HTR-8/SVneo (cell line): ENCODE measurements at places on chromosomes 5 and 9.

DNA sequence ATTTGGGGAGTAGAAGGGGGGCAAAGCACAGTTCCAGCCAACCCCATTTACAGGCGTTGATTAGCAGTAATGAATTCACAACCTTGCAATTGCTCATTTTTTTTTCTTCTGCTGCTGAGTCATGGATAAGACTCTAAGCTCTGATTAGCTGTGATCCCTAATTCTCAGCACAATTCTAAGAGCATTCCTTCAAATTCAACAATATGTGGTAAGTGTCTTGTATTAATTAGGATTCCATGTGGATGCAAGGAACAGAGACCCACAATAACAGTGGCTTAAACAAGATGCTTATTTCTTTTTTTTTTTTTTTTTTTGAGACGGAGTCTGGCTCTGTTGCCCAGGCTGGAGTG, 133.4 kb downstream of the PALM2AKAP2 start:
- no peak for DNase-seq

- peak; percentile 62 for DNase-seq
Observed at GRCh38 chr9:96383165-96383942, at the start of gene SLC35D2. Gene SLC35D2 (minus strand): TSS chr9:96383711. CDS start chr9:96383634, 77 bp downstream.

- peak; percentile 12 for DNase-seq
Observed at GRCh38 chr5:151318850-151319732, 15.5 kb upstream of the SLC36A3 start.

DNA sequence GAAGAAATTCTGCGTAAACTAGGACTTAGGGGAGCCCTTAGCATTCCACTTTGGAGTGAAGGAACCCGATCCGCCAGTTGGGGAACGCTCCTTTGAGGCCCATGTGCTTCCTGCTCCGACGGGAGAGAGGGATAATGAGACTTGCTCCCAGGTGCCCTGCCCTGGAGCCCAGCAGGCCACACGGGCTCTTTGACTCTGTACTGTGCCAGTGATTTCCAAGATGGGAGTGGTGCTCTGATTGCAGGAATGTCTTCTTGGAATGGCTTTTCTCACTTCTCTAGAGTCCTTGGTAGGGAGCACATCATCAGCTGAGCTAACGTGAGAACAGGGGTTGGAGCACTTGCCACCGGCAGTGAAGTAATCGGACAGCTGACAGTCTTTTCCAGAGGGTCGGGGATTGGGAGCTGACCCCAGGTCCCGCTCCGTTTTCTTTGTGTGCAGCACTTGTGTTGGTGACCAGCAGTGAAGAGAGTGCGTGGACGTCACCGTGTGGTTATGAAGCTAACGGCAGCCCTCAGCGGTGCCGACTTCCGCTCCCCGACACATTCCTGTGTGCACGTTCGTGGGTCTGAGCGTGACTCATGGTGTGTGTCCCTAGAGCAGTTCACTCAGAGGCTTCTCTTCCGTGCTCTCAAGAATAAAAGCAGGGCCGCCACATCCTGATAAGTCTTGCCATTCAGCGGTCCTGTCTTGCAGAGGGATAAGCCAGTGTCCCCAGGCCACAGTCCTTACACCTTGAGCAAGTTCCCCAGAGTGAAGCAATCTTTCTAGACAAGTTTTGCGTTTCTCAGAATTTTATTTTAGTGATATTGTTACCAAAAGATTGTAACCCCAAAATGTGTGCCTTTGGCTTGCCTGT, 25.6 kb downstream of the ABL1 start:
- peak; percentile 85 for DNase-seq

DNA sequence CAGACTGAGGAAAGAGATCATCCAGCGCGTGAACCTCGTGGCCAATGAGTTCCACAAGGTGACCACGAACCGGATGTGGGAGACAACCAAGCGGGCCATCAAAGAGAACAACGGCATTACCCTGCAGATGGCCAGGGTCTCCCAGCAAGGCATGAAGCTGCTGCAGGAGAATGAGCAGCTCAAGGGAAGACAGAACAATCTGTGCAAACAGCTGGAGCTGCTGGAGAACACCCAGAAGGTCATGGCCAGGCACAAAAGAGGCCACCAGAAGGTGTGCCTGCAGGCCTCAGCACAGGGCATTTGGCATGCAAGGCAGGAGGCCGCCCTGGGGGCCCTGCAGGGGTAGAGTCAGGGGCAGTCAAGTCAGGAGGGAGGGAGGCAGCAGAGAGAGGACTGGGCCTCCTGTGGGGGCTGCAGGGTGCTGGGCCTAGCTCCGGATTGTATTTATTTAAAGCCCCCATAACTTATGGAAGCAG, 4.2 kb downstream of the PTRH1 start:
- DNase-seq: no peak

GRCh38 chr5:150487199-150488061, 20.5 kb upstream of the NDST1 start:
- no peak for DNase-seq

DNA sequence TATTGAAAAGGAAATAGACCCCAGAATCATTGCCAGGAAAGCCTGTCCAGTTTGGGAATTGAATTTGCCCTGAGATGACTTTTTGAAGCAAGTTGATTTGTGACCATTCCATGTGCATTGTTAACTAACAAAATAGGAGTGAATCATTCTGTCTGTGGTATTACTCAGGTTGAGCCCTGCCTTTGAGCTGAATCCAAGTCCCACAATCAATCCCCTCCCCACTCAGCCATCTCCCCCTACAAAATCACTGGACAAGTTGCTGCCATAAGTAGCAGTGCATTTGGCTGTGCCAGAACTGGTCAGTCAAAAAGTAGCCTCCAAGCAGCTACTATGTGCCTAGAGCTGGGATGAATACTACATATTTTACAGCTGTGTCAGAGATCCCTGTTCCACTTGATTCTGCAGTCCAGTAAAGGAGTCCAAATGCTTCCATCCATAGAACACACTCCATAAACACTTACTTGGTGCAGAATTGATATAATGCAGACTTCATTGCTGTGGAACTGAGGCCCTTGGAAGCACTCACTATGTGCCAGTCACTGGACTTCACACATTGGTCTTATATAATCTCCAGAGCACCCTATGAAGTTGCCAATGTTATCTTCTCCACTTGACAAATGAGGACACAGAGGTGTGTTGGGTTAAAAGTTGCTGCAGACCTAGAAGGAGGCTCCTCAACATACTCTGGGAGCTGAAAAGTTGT, 96.1 kb downstream of the ZNF462 start:
- DNase-seq: no peak

- DNase-seq: no peak
Observed at GRCh38 chr5:112138526-112138925, 280.6 kb downstream of the EPB41L4A start.

DNA sequence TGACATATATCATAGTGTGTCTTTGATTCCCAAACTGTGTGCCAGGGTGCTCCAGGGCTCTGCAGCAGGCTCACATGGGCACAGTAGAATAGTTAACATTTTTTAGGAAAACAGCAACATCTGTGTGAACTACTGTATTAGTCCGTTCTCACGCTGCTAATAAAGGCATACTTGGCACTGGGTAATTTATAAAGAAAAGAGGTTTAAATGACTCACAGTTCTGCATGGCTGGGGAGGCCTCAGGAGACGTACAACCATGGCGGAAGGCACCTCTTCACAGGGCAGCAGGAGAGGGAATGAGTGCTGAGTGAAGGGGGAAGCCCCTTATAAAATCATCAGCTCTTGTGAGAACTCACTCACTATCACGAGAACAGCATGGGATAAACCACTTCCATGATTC, 82.7 kb downstream of the EGFLAM start:
- no peak for DNase-seq

DNA sequence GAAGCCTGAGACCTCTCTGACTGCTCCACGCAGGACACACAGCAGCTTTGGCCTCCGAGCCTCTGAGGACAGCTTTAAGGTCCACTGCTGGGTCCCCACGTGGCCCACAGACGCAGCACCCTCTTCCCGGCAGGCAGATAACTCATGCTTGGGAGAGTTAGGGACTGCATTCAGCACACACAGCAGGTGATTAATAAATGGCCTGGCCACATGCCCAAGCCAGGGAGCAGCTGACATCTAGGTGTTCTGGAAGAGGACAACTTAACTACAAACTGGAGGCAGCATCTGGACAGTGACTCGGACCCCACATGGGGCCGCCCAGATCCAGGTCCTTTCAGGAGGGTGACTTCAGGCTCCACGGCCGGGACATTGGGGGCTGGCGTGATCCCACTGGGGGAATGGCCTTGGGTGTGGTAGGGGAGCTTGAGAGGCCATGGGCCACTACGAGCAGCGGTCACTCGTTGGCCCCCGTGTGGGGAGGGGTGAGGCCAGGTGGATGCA, 11.3 kb downstream of the NINJ1 start:
- no peak for DNase-seq

- peak; percentile 56 for DNase-seq
Observed at GRCh38 chr5:158119961-158120723, 261.2 kb upstream of the CLINT1 start.

DNA sequence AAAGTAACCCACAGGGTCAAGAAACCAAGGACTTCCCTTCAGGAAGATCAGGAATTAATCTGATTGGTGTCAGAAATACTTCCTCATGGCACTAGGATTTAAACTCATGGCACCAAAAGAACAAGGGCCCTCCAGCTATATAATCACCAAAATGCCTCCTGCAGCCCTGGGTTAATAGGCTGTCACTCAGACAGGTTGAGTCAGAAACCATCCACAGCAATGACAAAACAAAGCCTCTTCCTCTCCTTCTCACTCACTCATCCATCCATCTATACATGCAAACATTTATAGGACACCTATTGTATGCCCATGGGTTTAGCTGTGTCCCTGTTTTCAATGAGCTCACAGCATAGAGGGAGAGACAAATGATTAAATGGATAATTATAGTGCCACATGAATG, 62.5 kb upstream of the SPOCK1 start:
- DNase-seq: no peak

DNA sequence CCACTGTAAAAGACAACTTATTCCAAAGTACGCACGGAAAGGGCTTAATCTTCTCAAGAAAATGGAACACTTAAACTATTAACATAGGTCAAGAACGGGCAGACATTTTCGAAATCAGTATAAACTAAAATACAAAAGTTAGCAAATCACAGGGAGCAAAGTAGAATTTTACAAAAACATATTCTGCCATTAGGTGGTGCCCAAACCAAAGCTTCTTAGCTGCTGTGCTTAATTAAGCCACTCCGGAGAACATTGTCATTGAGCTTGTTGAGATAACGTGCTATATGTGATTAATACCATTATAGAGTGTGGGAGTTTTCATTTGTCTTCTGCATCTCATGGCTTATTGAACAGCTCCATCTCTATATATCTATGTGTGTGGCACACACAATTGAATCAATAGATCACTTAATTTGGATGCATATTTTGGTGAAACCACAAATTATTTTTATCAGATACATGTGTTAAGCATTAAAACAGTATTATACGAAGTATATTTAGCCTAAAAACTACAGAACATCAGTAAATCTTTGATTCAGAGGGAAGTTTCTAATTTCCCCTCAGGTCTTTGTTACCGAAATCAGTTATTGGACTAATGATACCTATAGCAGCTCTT, 23.4 kb downstream of the UBLCP1 start:
- no peak for DNase-seq

DNA sequence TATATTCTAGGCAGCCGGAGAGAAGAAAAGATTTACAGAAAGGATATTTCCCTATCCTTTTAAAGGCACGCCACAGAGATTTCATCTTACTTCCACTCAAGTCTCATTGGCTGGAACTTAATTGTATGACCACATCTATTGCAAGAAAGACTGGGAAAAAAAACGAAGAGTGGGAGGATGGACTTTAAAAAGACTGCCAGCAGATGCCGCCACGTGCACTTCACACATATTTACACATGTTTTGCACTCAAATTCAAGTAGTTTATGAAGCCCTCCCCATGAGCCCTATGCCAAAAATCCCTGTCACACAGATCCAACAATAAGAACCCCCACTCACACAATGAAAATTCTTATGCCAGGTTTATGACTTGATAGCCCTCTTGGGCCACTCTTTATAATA, 138.5 kb upstream of the TYRP1 start:
- DNase-seq: no peak

DNA sequence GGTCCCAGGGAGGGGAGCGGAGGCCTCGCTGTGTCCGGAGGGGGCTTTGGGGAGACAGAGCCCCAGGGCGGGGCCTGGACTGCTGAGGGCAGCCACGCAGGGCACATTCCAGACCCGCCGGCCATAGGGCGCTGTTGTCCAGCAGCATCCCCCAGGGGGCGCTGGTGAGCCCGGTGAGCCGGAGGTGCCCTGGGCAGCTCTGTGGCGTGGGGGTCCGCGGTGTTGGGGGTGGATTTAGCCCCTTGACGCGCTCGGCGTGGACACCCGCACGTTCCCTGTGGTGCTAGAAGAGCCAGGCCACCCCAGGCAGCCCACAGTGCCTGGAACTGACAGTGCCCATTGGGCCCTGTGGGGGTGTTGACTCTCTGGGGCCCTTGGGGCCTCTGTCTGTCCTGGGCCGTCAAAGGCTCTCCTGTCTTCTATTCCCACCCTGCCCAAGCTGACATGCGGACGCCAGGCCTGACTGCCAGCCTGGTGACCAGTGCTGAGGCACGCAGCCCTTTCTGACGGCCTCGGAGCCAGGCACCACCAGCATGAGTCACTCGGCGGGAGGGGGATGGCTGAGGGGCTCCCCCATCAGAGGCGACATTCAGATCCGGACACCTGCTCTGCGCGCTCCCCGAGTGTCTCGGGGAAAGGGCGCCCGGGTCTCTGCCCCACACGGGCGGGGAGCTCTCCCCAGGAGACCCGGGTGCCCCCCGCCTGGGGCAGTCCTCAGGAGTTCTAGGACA, 23.9 kb downstream of the TPPP start:
- DNase-seq: no peak

GRCh38 chr9:89617978-89618377, 13.2 kb downstream of the GADD45G start:
- no peak for DNase-seq

DNA sequence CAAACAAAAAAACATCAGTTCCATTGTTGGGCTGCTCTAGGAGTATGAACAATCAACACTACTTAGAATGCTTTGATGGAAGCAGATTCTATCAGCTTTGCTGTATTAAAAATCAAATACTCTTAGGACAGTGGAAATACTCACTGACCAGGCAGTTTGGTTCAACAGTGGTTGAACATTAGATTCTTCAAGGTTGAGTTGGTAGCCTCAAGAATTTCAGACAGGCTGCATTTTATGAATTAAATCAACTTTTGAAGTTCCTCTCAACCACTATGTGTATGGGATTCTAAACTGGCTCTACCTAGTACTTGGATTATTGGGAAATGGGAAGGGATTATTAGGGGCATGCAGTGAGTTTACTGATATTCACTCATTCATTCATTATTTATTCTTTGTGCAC, 35.0 kb downstream of the ACTBL2 start:
- no peak for DNase-seq

GRCh38 chr5:129362456-129362855, 97.6 kb upstream of the ADAMTS19 start:
- DNase-seq: no peak
